ENCODE measurements at places on chromosomes 13 and 19. TPM values are rescaled to one million over a fixed set of nuclear protein-coding genes. Genes with fewer than 3 reads are reported as not detected.

Gene SERP2
- total RNA-seq = not detected

Gene HSPH1
- 47.6 TPM for total RNA-seq

Gene TINCR
- total RNA-seq = 2.3 TPM

Gene GPR183
- 0.14 TPM for total RNA-seq

Gene ZNF724
- total RNA-seq = 10.5 TPM

Gene INTS6
- total RNA-seq = 18.6 TPM

Gene F10
- total RNA-seq = not detected

Gene BLVRB
- total RNA-seq = 572 TPM

Gene CCDC169
- total RNA-seq = 2.3 TPM

Gene PSG2
- total RNA-seq = not detected

Gene ALG11
- total RNA-seq = 22.3 TPM
